ENCODE measurements at places on chromosomes 6 and 20.

DNA sequence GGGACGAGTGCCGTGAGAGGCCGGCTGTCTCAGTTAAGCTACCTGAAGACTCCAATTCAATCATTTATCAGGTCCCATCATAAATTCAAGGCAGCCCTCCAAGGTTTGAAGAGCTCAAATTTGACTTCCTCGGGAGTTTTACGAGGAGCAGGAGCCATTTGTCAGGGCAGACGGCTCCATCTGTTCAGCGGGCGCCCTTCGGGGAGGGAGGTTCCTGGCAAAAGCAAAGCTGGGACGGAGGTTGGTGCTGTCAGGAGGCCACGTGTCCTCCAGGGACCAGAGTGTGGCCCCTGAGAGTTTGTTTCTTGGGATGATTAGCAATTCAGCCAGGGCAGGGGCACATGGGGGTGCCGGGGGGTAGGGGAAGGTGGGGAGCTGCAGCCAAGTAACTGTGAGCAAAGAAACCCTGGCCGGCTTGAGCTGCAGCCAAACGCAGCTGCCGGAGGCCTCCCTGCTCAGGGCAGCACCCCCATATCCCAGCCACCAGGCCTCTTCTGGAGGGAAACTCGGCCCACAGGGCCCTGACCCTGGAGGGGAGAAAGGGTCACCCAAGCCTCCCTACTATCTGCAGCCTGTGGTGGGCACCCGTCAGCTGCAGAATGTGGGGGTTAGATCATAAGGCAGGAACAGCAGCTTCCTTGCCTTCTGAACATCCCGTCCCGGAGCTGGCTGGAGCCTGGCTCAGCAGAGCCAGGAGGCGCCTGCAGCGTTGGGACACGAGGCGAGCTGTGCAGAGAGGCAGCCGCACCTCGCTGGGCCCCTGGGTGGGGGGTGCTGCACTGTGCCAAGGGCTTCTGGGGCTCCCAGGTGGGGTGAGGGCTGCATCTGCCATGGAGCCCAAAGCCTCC, 63.6 kb upstream of the GATA5 start:
- no peak for DNase-seq

GRCh38 chr6:81762132-81762531, 9.7 kb upstream of the TENT5A start:
- DNase-seq = no peak

GRCh38 chr6:160348223-160349019, at the start of gene SLC22A3:
Gene SLC22A3 (plus strand): TSS chr6:160348378. CDS start chr6:160348420, 42 bp downstream.
- no peak for DNase-seq

DNA sequence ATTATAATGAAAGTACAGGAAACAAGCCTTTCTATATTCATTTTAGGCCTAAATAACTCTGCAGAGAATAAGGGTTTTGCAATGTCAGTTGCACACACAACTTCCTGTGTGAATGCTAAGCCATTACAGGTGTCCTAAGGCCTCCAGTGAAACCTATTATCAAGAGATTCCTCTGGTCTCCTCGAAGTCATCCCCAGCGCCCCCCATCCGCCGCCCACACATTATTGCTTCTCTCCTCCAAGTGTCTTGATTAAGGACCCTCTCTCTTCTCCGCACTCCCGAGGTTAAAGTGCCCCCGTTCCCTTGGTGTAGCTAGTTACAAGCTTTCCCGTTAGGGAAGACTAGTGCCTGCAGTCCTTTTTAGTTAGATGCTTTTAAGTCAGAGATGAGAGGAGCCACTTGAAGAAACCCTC, 1.3 kb downstream of the HIVEP2 start:
- DNase-seq = no peak

GRCh38 chr20:48478370-48478769, 349.4 kb downstream of the PREX1 start:
- no peak for DNase-seq

DNA sequence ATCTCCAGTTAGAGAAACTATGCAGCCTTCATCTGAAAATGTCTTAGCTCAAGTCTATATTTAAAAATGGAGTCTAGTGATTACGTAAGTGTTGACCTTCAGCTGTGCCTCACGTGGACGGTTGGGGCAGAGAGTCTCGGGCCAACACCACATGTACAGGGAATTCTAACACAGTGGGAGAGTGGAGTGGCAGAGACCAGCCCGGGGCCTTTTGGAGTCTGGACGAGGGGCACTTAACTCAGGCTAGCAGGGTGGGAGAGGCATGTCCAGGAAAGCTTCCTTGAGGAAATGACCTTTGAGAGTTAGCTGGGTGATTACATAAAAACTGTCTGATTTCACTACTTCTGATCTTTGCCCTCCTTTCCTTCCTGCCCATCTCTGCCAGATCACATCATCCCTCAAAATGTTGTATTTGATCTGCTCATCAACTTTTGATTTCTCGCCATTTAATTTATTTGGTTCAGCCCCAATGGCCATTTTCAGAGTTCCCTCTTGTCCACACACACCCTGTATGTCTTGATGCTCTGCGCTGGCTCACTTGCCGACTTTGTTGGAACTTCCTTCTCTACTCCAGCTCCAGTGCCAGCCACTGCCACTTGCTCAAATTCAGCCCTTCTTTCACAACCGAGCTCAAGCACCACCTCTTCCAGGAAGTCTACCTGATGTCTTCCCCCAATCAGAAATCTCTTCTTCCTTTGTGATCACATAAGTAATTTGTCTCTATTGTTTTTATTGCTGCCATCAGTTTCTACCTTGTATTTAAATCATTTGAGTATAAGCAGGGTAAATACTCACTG, 2.6 kb downstream of the ARMC2 start:
- DNase-seq = no peak

GRCh38 chr6:64217721-64218620, 582.4 kb downstream of the PHF3 start:
- no peak for DNase-seq

DNA sequence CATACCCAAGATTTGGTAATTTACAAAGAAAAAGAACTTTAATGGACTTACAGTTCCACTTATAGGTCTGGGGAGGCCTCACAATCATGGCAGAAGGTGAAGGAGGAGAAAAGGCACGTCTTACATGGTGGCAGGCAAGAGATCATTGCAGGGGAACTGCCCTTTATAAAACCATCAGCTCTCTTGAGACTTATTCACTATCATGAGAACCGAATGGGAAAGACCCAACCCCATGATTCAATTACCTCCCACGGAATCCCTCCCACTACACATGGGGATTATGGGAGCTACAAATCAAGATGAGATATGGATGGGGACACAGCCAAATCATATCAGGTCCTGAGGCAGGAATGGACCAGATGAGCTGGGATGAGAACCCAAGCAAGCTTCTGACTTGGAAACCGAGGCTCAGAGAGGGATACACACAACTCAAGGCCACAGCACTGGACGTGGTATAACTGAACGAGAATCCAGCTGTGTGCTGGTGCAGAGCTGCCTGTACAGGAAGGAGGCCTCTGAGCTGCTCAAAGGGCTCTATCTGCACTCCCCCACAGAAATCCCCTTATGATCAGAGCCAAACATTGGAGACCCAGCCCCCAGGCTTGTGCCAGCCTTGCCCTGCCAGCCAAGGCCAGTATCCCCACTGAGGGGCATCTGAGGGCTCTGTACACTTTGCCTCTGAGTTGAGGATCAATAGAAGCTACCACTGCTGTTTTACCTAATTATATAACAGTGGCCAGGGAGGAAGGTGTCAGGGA, 137.8 kb downstream of the CEBPB start:
- no peak for DNase-seq

DNA sequence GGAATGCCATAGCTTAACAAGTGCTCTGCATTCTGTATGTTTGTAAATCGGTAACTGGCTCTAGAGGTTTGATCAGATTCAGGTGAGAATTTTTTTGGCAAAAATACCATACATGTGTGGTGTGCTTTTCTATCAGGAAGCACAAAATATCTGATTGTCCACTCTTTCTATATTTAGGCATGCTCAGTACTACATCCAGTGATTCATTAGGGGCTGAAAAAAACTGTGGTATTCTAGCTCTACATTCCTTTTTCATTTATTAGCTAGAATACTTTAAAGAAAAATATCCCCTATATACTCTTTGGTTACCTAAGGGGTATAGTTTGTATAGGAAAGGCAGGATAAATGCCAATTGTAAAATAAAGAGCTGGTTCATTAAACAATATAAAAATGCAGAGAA, 10.6 kb upstream of the ELOVL2 start:
- no peak for DNase-seq

DNA sequence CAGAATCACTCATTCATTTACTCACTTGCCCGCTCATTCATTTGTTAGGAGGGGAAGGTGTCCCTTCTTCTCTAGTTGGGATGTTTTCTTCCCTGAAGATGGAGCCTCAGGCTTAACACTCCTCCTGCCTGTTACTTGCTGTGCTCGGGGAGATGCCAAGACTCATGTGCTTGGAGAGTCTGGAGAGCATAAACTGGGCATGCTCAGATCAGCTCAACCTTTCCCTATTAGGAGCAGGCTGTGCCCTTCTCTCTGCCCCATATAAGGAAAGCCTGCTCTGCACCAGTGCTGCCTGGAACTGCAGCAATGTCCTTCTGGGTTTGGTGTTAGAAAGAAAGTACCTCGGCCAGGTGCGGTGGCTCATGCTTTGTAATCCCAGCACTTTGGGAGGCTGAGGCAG, 18.0 kb upstream of the UBE2V1 start:
- no peak for DNase-seq

GRCh38 chr20:39210341-39211036, 248.3 kb downstream of the DHX35 start:
- no peak for DNase-seq

GRCh38 chr20:11101243-11101642, 427.4 kb upstream of the JAG1 start:
- no peak for DNase-seq

GRCh38 chr6:103983011-103983410, 876.7 kb downstream of the HACE1 start:
- no peak for DNase-seq

GRCh38 chr20:1757606-1758512, 100.3 kb upstream of the SIRPG start:
- DNase-seq = no peak

All from stimulated activated CD4-positive, alpha-beta T cell treated with anti-CD3 and anti-CD28 coated beads, Interleukin-1b, Interleukin-23, amount 100 ng/mL, for 24 hours (primary cell).